Stimulated activated CD8-positive, alpha-beta memory T cell treated with anti-CD3 and anti-CD28 coated beads, Interleukin-15, amount 100 ng/mL, for 48 hours (primary cell): ENCODE measurements at places on chromosomes 11 and 22.

- no peak for DNase-seq
Measured at GRCh38 chr22:26669060-26669481, 11.7 kb downstream of the MIAT start.

DNA sequence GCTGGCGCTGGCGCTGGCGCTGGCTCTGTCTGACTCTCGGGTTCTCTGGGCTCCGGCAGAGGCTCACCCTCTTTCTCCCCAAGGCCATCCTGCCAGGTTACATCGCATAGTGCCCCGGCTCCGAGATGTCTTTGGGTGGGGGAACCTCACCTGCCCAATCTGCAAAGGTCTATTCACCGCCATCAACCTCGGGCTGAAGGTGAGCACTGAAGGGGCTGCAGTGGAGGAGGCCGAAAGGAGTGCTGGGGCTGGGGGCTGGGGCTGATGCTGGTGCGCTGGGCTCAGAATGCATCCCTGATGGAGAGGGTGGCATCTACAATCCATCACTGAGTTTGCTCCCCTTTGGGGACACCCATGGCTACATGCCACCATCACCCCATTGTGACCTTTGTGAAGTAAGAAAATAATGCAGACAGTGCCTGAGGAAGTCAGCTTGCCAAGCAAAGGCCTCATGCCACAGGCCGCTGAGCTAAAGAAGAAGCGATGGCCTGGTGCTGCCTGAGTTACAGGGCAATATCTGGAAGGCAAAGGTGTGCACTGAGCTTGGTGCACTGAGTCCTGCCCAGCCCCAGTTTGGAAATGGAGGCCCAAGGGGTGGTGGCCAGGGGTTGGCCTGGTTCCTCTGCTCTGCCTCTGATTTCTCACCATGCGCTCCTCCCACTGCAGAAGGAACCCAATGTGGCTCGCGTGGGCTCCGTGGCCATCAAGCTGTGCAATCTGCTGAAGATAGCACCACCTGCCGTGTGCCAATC, 620 bp downstream of the SMPD1 start:
- no peak for DNase-seq

- no peak for DNase-seq
Measured at GRCh38 chr22:37816543-37817180, 6.5 kb upstream of the GALR3 start.

GRCh38 chr11:121767433-121767832, 314.7 kb upstream of the SORL1-AS1 start:
- DNase-seq, result no peak

GRCh38 chr22:31083923-31084810, 3.0 kb downstream of the SMTN start:
- DNase-seq, result no peak

DNA sequence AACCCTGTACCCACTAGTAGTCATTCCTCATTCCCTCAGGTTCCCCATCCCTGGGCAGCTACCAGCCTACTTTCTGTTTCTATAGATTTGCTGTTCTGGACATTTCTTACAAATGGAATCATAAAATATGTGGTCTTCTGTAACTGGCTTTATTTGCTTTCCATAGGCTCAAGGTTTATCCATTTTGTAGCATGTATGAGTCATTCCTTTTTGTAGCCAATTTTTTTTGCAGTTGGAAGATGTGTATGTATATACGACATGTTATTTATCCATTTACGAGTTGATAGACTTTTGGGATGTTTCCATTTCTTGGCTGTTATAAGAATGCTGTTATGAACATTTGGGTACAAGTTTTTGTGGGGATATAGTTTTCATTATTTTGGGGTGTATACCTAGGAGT, 130.6 kb downstream of the WNT11 start:
- no peak for DNase-seq
